ENCODE measurements at places on chromosomes 11 and 22. TPM values are rescaled to one million over a fixed set of nuclear protein-coding genes. Genes with fewer than 3 reads are reported as not detected.

Gene FJX1
- 10.8 TPM for total RNA-seq

Gene AP1B1
- 143 TPM for total RNA-seq

Gene PRSS23
- total RNA-seq, result 167 TPM

Gene TEAD1
- total RNA-seq, result 47.9 TPM

Measured in prostate gland (tissue), 2 donors.